ENCODE measurements at places on chromosomes 16 and 17. TPM values are rescaled to one million over a fixed set of nuclear protein-coding genes. Genes with fewer than 3 reads are reported as not detected.

DNA sequence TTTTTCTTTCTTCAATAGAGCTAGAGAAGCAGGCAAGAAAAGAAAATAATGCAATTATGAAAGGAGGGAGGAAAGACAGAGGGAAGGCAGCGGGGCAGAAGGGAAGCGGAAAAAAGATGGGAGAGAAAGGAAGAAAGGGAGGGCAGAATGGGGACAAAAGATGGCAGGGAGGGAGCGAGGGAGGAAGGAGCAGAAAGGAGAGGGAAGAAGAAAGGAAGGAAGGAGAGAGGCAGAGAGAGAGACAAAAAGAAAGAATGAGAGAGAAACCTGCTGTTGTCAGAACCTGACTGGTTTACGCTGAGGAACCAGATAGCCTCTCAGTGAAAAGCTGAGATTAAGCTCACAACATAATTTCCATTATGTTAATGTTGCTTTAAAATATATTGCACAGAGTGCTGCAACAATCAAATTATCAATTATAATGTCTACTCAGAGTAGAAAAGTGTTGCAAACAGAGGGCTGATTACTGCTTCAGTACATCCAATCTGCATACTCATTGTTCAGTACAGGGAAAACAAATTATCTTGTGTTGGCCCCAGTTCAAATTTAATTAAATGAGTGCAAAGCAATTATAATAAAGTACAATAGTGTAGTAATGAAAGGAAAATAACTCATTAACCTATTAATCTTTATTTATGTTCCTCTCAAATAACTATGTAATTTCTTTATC is 32.0 kb upstream of the TOX3 start:
- DNase-seq: no peak

DNA sequence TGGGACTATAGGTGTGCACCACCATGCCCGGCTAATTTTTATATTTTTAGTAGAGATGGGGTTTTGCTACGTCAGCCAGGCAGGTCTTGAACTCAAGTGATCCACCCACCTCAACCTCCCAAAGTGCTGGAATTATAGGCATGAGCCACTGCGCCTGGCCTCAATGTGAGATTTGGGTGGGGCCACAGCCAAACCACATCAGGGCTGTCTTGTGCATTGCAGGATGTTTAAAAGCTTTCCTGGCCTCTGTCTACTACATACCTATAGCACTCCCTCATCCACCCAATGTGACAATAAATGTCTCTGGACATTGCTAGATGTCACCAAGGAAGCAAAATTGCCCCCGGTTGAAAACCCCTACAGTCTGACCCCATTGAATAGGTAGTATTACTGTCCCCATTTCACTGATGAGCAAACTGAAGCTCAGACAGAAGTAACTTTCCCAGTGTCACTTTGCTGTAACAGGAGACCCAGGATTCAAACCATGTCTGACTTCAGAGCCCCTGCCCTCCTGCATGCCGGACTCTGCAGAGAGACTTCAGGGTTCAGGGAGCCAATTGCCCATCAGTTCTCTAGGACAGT is 3.6 kb upstream of the MAP3K14 start:
- DNase-seq: no peak

Gene NOS2
- polyA plus RNA-seq: 1.8 TPM

DNA sequence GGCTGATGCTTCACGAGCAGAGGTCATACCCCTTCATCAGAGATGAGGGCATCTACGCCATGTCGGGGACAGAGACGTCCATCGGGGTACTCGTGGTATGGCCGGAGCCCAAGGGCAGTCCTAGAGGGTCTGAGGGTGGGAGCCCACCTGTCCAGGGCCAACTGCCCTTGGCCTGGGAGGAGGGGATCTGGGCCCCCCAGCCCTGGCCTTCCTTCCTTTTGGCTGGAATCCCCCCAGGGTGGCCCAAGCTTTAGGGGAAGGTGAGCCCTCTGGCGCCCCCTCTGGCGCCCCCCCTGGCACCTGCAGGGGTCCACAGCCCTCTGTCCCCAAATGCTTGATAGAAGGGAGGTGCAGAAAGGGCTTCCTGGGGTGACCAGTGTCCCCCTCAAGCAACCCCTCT is 69.3 kb downstream of the SCNN1B start:
- DNase-seq: no peak

DNA sequence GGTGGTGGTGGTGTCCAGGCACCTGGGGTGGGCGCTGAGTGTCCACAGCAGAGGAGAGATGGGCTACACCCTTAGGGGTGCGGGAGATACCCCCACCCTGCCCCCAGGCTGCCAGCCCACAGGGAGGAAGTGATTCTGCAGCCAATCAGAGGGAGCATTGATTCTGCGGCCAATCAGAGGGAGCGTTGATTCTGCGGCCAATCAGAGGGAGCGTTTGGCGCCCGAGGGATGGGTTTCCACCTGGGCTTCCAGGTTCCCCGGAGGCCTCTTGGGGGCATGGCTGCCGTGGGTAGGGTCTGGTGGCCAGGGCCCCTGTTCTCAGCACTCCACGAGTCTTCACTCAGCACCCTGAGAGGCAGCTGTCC is 28.2 kb upstream of the ACSF3 start:
- DNase-seq: no peak

Gene CLEC3A
- not detected for polyA plus RNA-seq

Gene GLYR1
- 138 TPM for polyA plus RNA-seq

Gene EPOP
- 1.2 TPM for polyA plus RNA-seq

Gene HLF
- polyA plus RNA-seq: 5.1 TPM

- DNase-seq: no peak
Observed at GRCh38 chr16:59907611-59908010, 1173.5 kb upstream of the GOT2 start.

DNA sequence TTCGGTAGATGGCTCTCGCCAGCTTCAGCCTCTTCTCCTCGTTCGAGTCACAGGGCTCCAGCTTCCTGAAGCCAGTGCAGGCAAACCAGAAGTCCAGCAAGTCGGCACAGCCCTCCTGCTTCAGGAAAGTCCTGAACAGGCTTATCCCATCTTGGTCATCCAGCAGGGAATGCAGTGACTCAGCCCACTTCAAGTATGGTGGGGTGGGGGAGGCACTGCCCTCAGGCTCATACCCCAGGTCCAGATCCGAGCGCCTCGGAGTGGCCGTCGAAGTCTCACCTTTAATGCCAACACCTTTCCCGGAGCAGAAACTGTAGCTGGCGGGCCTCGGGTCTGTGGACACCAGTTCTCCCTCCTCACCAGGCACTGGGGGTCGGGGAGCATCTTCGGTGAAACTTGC is 5.9 kb downstream of the AXIN1 start:
- DNase-seq: no peak

DNA sequence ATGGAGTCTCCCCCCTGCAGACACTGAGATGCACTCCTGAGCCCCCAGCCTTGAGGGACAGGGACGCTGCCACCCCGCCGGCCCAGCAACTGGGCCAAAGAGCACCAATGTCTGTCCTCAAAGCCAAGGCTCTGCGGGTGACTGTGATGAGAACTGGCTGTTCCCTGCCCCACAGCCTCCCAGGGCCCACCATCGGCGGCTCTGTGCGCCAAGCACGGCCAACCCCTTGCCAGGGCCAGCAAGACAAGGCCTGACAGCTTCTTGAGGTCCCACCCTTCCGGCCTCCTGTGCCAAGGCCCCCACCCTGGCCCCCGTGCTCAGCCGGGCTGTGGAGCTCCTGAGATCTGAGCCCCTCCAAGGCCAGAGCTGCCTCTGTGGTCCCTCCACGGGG is 34.2 kb upstream of the PABPN1L start:
- DNase-seq: no peak

Gene CXCL16
- 11.0 TPM for polyA plus RNA-seq

Gene KDM6B
- 18.3 TPM for polyA plus RNA-seq

DNA sequence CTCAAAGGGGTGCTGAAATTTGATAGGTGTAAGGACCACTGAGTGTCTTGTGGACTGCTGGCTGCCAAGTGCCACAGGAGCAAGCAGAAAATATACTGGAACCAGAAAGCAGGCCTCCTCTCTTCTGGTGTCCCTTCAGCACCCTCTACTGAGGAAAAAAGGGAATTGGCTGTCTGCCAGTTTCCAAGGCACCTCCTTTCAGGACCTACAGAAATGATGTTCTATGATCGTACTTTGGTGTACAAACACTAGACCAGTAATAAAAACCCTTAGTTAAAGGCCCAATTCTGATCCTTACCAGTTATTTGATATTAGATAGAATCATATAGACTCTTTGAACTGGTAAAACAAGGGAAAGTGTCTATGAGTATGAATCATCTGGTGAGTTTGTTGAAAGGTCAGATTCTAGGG is 35.8 kb upstream of the BCAS3 start:
- DNase-seq: peak; percentile 70

GRCh38 chr16:69566240-69566980 is 644 bp downstream of the NFAT5 start:
- no peak for DNase-seq

- DNase-seq: no peak
Observed at GRCh38 chr16:61684541-61684940, 351.7 kb downstream of the CDH8 start.

- DNase-seq: no peak
Observed at GRCh38 chr17:78374631-78375274, 3.7 kb upstream of the PGS1 start.

Gene CDH8
- 5.2 TPM for polyA plus RNA-seq

DNA sequence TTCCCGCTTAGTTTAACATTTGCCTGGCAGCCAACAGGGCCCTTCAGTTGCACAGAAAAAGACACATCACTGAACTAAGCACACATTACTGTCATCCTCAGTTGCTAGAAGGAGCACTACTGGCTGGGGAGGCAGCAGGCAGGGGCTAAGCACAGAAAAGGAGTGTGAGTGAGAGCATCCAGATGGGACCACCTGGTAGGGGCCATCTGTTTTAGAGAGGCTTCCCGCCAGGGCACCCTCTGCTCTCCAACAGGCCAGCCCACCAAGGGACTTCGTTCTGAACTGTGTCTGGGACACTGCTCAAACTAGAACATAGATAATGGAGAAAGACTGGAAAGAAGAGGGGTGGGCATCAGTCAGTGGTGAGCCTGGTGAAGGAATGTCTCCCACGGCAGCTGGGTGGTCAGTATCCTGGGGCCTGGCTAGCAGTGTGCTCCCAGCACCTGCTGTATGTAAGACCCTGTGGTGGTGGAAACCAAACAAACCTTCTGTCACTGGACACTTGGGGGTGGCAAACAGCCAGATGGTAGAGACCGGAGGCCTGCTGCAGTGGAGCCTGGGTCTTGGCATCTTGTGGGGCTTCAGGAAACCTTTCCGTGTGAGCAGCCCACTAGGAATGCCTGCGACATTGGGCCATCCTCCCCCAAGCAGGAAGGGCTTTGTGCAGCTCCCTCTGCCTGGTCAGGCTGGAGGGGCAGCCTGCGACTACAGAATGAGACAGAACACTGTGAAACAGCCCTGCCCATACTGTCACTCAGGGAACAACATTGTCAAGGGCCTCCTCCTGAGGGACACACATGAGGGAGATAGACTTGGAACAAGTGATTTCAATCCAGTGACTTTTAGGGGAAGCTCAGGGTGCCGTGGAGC is 12.8 kb upstream of the RANGRF start:
- no peak for DNase-seq

Data from right renal cortex interstitium (tissue), 3 donors.